ENCODE measurements at places on chromosomes 7 and 10.

GRCh38 chr10:88138319-88138848 lies 275.0 kb downstream of the PTEN start:
- no peak for DNase-seq

DNA sequence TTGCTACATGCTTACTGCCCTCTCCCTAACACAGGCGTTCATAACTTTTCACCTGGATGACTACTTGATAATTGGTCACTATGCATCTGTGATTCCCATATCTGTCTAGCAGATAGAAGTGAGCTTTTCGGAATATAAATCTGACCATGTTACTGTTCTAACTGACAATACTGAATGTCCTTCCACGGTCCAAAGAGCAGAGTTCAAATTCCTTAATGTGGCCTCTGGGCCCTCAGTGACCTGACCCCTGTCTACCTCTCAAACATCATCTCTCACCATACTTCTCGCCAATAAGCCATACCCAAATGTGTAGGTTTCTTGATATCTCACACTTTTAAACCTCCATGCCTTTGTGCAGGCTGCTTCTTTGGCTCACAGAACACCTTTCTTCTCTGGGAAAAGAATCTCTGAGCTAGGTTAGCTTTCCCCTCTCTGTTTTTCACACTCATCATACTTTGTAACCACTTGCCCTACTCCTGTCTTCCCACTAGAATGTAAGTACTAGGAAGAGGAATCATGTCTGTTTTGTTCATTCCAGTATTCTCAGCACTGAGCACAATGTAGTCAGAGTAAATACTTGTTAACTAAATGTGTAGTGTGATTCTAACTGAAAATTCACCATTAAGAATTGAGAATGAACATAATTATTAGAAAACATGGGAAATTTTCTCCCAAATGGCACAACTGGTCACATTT lies 39.2 kb upstream of the LRRC17 start:
- DNase-seq, result no peak

- no peak for DNase-seq
Measured at GRCh38 chr7:155732286-155732685, 80.0 kb downstream of the SHH start.

DNA sequence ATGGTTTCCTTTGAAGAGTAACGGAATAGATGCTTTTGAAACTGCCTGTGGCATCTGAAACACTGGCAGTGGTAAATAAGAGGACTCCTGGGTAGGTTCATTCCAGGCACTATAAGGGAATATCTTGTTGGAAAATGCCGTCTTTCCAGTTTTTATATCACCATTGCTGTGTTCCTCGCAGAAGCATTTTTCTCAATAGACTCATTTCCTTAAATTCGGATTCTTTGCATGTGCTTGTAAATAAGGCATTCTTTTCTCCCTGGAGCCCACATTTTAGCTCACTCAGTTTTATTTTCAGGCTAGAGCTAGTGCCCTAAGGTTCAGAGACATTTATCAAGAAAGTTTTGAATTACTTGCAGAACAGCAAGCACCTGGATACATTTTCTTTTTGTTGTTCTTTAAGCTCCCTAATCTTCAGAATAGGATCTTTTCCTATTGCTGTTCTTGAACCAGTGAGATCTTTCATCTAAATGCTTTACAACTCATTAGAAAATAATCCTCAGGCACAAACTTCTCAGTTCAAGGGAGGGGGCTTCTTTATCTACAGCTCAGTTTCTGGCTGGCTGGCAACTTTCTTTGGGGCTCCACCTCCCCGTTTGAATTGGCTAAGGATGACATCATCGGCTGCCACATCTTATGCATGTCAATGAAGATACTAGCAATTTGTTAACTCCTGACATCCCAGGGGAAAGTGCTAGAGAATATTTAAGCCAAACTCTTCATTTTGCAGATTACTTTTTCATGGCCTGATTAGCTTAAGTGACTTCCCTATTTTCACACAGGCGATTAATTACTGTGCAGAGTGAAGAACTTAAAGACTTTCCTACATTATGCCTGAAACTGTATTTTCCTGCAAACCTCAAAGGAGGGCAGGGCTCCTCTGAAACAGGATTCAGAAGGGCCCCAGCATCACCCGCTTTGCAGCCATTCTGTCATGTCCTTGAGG lies 133.7 kb upstream of the RSU1 start:
- DNase-seq, result no peak

- DNase-seq, result no peak
Measured at GRCh38 chr7:244974-245373, 45.0 kb upstream of the FOXL3 start.

DNA sequence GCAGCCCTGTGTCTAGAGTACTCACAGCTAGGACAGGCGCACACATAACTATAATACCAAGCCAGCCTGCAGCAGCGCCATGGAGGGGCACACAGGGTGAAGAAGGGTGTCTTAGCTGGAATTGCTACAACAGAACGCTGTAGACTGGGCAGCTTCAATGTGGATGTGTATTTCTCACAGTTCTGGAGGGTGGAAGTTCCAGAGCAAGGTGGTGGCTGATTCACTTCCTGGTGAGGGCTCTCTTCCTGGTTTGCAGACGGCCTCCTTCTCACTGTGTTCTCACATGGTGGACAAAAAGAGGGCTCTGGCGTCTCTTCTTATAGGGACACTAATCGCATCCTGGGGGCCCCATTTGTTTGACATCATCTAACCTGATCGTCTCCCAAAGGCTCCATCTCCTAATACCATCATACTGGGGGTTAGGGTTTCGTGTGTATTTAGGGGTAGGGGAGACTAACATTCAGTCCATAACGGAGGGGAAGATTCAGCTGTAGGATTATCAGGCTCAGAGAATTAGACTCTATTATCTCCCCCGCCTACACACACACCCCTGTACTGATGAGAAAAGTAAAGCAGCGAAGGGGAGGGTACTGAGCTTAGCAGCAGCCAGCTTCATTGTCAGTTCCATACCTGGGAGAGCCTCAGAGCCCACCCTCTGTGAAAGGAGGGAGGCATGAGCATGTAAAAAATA lies 289.1 kb downstream of the CCDC3 start:
- DNase-seq, result no peak

DNA sequence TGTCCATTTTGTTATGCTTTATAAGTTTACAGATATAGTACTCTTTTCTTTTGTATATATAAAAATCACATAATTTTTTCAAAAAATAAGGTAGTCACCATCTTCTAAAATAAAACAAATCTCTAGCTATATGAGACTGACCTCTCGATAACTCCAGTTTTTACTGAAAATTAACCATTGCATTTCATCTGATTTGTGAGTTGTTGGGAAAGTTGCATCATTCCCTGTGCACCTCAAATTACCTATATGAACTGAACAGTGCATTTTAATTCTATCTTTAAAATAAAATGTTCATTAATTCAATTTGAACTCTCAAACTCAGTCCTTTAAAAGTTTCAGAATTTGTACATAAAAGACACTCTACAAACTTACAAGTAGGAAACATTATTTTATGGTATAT lies 86.0 kb downstream of the VWDE start:
- no peak for DNase-seq

GRCh38 chr7:96826089-96826488 lies 116.4 kb upstream of the SEM1 start:
- DNase-seq, result no peak

DNA sequence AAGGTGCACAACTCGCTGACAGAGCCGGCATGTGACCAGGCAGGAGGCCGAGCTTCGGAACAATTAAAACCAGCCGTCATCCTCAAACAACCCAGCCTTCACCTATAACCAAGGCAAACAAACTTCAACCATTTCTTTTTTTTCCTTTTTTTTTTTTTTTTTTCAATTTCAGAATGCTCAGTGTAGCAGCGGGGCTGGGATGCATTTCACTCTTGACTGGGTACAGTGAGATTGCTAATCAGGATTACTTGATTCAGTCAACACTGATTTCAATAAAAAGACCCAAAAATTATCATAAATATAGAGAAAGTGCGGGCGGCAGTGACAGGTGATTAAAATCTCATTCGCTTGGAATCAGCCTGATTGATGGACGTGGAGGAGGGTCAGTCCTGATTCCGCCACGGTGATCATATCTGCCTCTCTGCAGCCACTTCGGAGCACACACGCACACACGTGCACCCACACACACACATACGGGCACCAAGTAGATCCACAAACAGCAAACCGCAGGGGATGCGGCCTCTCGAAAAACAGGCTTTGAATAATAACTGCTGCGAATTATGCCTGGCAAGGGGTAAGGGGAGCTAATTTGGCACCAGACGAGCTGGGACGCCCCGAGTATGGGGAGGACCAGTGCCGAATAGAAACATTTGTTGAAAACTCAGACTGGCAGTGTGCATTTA lies 31.2 kb downstream of the EBF3 start:
- DNase-seq, result no peak

DNA sequence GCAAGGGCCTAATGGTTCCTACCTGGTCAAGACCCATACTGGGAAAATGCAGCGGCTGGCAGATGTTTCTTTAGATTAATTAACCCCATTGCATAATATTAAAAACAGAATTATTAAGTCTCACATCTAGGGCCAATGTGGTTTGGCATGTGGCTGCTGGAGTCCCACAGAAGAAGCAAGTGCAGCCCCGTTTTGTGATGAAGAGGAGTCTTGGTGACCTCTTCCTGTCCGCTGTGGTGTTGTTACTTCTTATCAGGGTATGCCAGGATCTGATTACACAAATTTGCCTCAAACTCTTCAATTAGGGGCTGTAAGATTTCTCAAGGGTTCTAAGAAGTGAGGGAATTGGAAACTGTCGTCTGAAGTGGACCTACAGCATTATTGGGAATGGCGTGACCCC lies 240.3 kb downstream of the SEC23IP start:
- DNase-seq, result no peak

DNA sequence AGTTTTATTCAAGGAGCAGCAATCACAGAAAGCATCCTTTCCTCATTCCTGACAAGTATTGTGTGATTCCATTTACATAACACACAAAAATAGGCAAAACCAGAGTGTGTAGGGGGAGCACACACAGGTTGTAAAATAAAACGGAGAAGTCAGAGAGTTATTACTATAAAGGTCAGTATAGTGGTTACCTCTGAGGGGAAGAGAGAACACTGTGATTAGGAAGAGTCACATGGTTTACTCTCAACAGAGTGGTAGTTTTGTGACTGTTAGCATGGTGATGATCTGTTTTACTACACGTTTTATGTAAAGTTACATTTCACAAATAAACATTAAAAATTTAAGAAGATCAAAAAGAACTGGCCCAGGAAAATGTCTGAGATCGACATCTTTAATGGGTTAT lies 74.6 kb downstream of the VPS41 start:
- no peak for DNase-seq

GRCh38 chr7:73345951-73346350 lies 18.0 kb downstream of the FKBP6 start:
- no peak for DNase-seq

- no peak for DNase-seq
Measured at GRCh38 chr7:126790763-126791162, 462.0 kb downstream of the GRM8 start.

GRCh38 chr7:128114806-128115205 lies 83.6 kb upstream of the LRRC4 start:
- no peak for DNase-seq

- DNase-seq, result no peak
Measured at GRCh38 chr10:103416436-103417147, 20.2 kb downstream of the PDCD11 start.

- DNase-seq, result no peak
Measured at GRCh38 chr7:17807242-17807641, 133.1 kb downstream of the SNX13 start.

DNA sequence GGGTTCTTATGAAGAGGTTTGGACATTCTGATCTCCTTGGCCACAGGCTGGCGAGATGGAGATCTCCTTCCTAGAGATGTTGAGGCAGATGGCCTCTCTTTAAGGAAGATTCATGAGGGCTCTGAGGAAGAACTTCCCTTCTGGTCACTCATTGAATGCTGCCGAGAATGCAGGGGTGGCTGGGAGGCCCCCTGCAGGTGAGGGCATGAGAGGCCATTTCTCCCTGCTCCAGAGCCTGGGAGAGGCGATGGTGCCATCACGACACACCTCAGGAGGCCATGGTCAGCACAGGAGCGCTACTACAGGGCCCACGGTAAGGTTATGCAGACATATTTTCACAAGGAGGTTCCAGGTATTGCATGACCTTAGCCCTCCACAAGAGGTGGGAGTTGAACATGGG lies 40.2 kb downstream of the CXCL12 start:
- no peak for DNase-seq

DNA sequence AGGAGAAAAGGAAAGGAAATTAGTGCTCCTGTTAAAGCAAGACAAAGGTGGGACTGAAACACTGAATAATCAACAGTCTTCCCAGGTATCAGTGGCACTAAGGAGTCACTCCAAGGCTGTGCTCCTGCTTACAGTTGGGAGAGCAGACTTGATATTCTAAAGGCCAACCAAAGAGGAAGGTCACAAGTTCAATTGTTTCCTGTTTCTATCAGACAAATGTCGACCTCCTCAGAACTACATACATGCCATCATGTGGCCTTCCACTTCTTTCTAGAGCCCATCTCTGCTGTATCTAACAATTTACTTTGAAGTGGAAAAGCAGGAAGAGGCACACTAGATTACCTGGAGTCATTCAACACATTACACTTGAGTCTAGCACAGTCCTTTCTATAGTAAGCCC lies 3.4 kb downstream of the ZNF239 start:
- DNase-seq, result no peak

DNA sequence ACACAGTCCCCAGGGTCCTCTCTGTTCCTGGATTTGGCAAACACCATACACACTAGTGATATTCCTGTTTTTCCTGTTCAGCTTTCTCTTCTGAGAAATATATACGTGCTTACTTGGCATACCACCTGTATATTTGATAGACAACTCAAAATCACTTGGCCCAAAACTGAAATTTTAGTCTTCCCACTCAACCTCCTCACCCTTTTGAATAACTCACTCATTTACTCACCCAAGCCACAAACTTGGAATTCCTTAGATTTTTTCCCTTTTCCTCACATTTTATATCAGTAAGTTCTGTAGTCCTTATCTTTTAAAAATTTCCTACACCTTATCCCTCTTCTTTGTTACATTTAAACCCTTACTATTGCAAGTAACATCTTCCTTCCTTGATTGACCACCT lies 143.4 kb downstream of the PPP1R3A start:
- no peak for DNase-seq

GRCh38 chr7:84617265-84618030 lies 422.9 kb upstream of the SEMA3A start:
- no peak for DNase-seq

- no peak for DNase-seq
Measured at GRCh38 chr10:43127442-43127841, 10.8 kb upstream of the CSGALNACT2 start.

GRCh38 chr10:101602761-101603398 lies 14.8 kb downstream of the DPCD start:
- DNase-seq, result peak; percentile 72

DNA sequence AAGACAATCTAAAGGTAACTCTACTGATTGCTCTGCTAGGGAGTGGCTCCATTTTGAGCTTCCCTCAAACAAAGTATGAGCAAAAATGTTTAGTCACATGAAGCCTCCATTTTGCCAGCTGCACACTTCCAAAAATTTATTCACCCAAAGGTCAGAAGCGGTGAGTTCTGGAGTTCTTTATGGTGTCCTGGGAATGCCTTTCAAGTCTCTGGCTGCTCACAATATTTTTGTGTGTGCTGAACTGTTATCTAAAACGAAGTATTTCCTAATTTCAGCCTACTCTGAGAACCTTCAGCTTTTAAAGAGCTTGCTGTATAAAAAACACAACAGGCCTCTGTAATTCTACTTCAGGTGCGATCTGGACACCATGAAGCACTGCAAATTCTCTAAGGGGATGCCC lies 15.6 kb downstream of the NRCAM start:
- no peak for DNase-seq
